ENCODE measurements at places on chromosomes 4 and X.

DNA sequence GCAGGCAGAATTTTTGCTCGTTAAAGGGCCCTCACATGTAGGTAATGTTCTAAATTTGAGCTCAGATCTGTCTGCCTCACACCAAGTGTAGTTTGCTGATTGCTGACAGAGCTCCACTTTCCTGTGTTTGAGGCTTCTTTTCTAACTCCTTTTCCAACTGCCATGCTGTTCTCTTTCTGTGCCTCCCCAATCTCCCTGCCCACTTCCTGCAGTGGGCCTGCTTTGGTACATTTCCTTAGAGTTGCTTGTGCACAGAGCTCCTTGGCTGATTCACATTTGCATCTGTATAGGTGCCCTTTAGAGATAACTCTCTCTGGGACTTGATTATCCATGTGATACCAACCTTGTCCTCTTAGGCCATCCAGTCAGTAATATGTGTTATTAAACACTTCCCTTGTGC, 4.5 kb downstream of the MED28 start:
- DNase-seq = no peak

DNA sequence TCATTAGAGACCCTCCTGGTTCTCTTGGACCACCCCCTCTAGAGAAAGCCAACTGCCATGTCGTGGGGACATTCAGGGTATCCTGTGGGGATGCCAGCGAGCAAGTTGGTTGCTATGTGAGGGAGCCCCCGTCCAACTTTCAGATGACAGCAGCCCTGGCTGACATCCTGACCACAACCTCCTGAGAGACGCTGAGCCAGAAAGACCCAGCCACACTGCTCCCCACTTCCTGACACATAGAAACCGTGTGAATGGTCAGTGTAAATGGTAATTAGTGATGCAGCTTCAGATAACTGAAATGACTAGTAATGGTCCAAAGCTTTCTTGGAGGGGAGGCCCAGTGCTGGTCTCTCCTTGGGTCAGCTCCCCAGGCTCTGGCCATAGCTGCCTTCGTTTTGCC, 10.8 kb downstream of the CLCN4 start:
- DNase-seq = no peak

DNA sequence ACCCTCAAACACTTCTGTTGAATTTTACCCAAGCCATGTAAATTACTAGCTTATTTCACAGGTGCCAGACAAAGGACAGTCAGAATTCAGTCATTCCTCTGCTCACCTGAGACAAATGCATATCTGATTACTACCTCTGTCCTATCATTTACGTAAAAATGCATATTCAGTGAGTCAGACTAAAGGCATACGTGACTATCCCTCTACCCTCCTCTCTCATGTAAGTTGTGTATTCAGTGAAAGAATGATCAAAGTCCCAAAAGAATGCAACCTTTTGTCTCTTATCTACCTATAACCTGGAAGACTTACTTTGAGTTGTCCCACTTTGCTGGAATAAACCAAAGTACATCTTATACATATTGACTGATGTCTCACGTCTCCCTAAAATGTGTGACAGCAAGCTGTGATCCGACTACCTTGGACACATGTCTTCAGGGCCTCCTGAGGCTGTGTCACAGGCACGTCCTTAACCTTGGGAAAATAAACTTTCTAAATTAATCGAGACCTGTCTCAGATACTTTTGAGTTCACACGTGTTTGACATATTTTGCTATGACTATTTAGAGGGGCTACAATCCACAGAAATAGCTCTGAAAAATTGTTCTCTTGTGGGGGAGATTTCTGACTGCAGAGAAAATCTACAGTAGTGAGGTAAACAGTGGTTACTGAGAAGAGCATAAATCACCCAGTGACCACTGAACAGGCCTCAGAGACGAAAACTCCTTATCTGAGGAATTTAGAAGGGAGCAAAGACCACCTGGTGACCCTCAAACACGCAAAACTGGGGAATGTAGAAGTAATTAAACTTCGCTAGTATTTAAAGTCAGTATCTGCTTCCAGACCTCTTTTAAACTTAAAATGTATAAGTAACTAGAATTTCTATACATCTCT, 1575.8 kb downstream of the STIM2 start:
- DNase-seq = no peak

- no peak for DNase-seq
Measured at GRCh38 chr4:47224361-47224760, 193.0 kb downstream of the GABRB1 start.

- no peak for DNase-seq
Measured at GRCh38 chrX:23287191-23287725, 47.4 kb upstream of the PTCHD1 start.
